ENCODE measurements at places on chromosomes 3 and 15.

- no peak for DNase-seq
These were observed 62.0 kb downstream of the EEFSEC start for GRCh38 chr3:128215290-128215689.

DNA sequence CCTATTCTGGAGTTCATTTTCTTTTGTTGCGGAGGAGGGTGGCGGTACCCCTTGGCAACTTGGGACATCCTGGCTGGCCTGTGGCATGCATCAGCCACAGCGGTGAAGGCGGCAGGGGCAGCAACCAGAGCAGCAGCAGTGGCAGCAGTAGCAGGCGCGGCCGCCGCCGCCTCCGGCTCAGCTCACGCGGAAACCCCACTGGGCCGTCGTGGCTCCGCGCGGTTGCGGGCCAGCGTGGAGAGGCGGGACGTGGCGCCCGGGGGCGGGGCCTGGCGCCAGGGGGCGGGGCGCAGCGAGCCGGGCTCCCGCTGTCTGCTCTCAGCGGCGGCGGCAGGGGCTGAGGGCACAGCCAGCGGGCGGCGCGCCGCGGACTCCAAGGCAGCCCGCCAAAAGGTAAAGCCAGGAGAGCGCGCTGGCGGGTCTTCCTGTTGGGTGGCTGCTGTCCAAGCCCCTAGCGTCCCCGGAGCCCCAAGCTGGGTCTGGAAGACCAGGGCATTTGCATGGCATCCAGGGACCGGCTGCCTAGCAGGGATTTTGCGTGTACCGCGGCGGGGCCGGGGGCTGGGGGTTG is 334.4 kb upstream of the THRB start:
- DNase-seq, result peak; percentile 9

DNA sequence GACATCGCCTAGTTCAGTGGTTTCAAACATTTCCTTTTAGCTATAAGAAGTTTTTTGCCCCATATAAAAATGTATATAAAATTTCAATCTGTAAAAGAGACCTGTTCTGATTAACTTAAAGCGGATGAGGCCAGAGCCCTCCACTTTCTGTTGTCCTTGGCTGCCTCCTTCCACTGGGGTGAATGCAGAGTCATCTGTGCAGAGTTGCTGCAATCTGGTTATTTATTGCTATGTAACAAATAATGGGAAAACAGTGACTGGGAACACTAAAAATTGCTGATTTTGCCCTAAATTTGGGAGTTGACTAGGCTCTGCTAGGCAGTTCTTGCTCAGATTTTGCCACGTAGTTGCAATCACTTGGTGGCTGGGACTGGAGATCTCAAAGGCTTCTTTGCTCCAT is 637.8 kb downstream of the GRM7 start:
- no peak for DNase-seq

DNA sequence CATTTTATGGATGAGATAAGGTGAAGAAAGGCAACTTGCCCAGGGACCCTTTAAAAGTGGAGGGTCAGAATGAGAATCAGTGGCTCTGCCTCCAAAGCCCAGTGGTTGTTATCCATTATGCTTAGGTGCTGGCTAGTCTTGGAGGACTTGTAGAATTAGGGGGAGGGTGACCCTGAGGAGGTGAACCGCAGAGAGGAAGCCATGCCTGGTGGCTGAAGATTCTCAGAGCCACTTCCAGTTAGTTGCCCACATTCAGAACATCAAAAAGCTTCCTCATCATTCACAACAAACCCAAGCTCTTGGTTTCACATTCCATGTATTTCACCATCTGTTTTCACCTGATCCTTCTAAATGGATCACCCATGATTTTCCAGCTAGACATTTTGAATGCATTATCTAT is 11.2 kb downstream of the EBLN2 start:
- DNase-seq, result no peak

- DNase-seq, result peak; percentile 78
These were observed 175.9 kb downstream of the VGLL3 start for GRCh38 chr3:86814918-86815655.

- DNase-seq, result no peak
These were observed 17.8 kb downstream of the MKRN2 start for GRCh38 chr3:12574661-12575060.

- peak; percentile 14 for DNase-seq
These were observed 779.1 kb downstream of the MECOM start for GRCh38 chr3:168884353-168884903.

DNA sequence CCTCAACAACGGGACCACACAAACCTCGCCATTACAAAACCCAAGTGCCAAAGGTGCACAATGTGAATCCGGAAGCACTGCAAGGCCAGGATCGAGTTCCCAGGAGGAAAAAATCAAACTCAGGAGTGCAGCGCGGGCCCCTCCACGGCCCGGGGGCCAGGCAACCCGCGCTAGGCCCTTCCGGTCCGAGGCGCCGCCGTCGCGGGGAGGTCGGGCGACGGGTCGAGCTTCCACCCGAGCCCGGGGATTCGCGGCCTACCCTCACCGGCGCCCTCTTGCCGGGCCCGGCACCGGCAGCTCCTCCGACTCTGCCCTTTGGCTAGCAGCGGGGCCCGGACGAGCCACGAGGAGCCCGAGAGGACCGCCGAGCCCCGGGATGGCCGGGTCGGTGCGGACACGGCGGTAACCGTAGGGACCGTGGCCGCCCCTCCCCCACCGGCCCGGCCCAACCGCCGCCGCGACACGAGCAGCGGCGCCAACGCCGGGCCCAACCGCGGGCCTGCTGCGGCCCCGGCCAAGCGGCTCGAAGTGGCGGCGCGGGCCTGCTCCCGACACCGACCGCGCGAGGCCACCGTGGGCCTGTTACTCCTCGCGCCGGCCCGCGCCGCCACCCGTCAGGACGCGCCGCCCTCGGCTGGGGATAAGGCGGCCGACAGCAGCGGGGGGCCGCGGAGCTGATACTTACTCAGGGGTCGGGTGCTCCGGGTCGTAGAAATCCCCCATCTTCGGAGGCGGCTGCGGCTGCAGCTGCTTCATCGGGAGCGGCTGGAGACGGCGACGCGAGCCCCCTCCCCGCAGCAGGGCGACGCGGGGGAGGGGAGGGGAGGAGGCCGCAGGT is 525 bp downstream of the SETD2 start:
- no peak for DNase-seq

DNA sequence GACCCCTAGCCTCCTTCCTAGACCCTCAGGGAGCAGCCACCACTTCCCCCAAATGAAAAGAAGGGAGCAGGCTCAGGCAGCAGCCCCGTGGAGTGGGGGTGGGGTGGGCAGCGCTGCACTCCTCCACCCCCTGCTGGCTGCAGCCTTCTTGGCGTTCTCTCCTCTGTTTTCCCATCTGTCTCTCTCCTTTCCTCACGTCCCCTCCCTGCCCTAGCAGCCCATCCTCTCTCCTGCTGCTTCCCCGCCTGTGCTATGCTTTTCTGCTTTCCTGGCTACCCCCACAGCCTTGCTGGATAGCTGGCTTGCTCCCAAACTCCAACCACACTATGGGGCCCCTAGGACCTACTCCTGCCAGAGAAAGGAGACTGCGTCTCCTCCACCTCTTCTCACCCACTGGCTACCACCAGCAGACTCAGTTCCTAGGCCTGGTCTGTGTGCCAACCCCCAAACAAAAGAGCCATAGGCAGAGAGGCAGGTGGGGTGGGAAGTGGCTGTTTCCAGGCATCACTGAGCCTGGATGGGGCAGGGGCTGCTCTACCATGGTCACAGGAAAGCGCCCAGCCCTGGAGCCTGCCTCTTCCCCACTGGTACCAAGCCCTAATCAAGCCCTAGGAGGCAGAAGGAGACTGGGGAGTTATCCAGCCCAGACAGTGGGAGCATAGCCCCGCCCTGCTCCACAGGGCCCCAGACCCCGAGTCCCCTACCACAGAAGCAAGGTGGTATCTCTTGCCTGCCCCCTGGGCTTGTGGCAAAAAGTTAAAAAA is 3.4 kb upstream of the DISP2 start:
- no peak for DNase-seq

DNA sequence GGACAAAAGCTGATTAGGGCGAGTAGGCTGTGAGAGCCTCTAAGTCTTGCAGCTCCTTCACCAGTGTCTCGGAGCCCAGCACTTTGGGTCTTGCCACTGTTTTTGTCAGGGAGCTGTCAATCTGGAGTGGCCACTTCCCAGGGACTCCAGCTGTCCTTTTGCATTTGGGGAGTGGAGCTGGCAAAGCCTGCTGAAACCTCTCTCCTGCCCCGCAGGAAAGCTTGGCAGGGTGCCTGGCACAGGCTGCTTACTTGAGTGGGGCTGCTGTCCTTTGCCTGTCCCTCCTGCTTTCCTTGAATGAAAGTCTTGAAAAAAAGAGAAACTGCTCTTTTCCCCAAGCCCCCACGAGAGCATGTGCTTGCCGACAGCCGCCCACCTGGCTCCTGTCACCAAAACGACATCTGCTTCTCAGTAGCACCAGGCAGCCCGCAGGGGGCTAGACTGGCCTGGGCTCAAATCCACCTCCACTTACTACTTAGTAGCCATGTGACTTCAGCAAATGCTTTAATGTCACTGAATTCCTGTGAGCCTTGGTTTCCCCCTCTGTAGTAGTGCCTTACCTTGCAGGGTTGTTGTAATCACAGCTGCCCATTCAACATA is 13.7 kb downstream of the USP13 start:
- DNase-seq, result no peak

- DNase-seq, result no peak
These were observed 328.8 kb upstream of the THBS1 start for GRCh38 chr15:39252134-39252470.

DNA sequence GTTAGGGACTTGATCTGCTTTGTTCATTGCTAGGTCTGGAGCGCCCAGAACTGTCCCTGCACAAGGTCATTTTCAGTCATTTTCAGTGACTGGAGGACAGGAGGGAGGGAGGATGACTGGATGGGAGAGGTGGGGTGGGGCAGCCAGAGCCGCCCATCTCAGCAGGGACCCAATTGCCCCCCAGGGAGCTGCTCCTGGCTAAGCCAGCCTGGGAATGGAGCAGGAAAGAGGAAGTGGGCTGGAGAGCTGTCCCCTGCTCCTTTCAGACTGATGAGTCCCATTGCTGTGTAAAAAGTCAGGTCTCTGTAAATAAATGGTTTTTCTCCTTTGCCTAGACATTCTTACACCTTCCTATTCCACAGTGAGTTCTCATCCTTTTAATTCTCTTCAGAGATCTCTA is 98.4 kb upstream of the RAD18 start:
- no peak for DNase-seq

GRCh38 chr3:8255725-8256124 is 245.9 kb upstream of the LMCD1 start:
- DNase-seq, result no peak

All from pons (tissue), 1 donor.